MV-4-11 (cell line): ENCODE measurements at places on chromosomes 7 and 10.

- peak; percentile 45 for DNase-seq
Measured at GRCh38 chr7:105127179-105127578, 113.2 kb downstream of the KMT2E start.

DNA sequence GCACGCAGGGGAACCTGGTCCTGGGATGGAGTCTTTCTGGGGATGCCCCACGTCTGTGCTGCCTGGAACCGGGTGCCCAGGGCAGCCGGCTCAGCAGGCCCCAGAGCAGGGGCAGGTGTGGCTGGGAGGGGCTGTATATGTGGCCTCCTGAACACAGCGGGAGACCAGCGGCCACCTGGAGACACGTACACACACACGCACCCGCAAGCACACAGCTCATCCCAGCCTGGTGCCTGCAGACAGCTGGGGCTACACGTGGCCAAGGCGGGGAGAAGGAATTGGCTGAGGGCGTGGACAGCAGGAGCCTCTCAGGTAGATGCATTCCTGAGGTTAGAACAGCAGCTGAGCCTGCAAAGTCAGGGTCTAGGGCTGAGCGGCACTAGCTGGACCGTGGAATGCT is 14.0 kb downstream of the ADAM8 start:
- DNase-seq = no peak

GRCh38 chr7:74032624-74033371 is 4.8 kb downstream of the ELN start:
- DNase-seq = no peak

DNA sequence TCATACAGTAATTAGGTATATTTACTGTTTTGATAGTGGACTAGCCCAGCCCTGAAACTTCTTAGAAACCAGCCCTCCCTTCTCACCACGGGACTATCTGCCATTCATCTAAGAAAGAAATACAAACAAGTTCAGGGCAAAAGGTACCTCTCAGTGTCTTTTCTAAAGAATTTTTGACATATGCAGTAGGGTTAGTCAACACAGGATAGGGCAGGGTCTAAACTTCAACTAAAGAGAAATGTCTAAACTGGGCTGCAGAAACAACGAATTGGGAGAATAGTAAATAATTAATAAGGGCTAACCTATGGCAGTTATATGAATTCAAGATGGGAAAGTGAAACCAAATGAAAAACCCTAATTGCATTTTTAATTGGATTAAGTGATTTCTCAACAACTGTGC is 496.6 kb downstream of the INHBA start:
- DNase-seq = no peak

GRCh38 chr7:39269034-39269433 is 291.3 kb downstream of the POU6F2 start:
- no peak for DNase-seq

DNA sequence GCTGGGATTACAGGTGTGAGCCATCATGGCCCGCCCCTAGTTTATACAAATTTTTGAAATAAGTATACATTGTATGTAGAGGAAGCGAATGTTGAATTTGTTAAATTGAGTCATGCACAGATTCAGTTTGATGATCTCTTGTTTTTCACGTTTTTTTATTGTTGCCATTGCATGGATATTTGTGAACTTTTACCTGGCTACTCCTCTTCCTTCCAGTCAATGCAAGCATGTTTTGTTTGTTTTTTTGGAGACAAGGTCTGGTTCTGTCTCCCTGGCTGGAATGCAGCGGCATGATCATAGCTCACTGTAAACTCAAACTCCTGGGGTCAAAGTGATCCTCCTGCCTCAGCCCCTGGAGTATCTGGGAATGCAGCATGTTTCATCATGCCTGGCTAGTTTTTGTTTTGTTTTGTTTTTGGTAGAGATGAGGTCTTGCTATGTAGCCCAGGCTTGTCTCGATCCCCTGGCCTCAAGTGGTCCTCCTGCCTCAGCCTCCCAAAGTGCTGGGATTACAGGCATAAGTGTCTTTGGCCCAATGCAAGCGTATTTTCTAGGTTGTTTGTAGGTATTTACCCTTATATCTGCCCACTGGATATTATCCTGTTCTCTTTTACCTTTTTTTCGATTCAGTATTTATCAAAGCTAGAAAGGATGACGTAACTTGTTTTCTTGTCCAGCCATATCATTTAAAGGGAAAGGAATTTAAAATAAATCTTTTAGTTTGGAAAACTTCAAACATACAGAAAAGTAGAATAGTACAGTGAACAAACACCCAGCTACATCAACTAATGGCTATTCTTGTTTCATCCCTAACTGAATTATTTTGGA is 11.0 kb downstream of the LCOR start:
- DNase-seq = no peak
